ENCODE measurements at places on chromosomes 4 and X.

DNA sequence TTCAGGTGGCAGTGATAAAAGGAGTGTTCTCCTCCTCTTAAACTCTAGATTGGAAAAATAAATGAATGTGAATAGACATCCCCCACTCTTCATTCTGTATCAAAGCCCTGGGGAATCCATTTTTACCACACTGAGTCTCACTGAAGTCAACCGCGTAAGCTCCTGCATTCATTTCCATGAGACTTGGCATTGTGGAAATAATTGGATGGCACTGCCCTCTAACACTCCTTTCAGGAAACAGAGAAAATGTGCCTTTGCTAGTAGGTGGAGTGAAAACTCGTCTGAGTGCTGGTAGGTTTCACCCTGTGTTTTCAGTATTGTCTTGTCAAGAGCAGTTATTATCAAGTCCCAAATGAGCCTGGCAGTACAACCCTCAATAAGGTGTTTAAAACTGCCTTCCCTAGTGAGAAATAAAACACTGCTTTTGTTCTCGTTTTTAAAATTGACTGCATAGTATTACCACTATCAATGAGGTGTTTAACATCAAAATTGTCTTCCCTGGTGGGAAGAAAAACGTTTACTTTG, 9.7 kb upstream of the CDKN2AIP start:
- no peak for DNase-seq

DNA sequence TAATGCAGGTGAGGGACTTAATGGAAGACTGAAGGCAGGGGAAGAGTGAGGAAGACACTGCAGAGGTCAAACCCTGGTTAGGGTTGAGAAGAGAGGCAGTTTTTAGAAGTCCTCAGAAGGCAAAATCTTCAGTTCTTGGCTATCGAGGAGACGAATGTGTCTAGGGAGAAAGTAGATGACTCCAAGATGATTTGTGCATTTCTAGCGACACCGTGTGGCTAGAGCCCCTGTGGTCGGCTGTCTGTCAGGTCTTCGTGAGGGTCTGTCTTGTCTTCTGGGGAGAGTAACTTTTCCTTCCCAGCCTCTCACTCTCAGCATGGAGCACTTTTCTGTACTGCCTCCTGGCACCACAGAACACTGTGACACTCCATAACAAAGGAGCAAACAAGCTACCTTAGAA, 458.1 kb downstream of the STIM2 start:
- DNase-seq: peak; percentile 77

DNA sequence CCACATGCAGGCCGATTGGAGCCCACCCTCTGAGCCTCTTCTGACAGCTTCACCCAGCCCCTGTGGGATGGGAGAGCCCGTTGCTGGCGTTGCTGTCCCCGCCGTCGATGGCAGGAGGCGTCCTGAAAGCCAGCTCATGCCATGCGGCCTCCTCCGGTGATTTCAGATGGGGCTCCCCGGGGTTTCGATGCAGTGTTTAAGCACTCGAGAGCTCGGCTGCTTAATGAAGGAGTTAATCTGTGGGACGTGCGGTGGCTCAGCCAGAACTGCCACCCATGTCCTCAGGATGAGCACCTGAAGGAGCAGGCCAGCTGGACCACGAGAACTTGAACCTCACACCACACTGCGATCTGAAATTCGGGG, 95.6 kb downstream of the SORCS2 start:
- peak; percentile 62 for DNase-seq

GRCh38 chr4:99816545-99817308, at the start of gene DAPP1:
Gene DAPP1, plus strand, starts transcription at chr4:99816827. Its CDS starts 87 bp downstream, at chr4:99816914.
- DNase-seq: no peak

DNA sequence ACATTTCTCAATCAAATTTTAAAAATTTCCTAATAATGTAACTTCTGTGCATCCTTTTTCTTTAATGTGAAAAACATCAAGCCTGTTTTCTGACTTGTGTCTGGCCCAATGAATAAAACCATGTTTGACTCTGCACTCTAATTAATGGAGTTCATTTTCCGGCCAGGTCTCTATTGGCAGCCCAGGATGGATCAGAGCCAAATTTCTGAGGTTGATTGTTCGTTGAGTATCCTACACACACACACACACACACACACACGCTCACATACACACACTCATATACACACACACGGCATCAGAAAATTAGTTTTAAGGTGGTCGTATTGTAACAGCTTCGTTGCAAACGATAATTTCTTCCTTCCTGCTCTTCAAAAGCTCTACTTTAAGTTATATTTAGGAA, 28.9 kb upstream of the TLL1 start:
- no peak for DNase-seq

DNA sequence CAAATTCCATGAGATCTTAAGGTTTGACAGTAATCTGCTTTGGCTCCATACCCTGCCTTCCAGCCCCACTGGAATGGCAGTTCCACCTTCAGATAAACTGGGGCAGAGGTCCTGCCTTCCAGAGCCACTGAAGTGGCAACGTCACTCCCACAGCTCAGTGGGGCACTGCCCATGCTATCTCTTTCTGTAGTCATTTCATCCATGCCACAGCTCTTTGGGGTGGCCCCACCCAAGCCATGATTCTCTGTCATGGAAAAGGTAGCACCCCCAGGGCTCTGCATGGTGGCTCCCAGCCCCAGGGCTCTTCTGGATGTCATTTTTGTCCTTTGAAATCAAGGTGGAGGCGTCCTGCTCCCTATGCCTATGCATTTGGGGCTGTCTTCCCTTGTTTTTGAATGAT, 596.5 kb downstream of the SPOCK3 start:
- DNase-seq: no peak

- DNase-seq: no peak
Measured at GRCh38 chr4:39541987-39542610, 14.9 kb upstream of the UGDH start.

- no peak for DNase-seq
Measured at GRCh38 chrX:108511721-108512120, 72.1 kb downstream of the COL4A5 start.

GRCh38 chr4:839675-840443, 13.9 kb upstream of the CPLX1 start:
- DNase-seq: no peak

DNA sequence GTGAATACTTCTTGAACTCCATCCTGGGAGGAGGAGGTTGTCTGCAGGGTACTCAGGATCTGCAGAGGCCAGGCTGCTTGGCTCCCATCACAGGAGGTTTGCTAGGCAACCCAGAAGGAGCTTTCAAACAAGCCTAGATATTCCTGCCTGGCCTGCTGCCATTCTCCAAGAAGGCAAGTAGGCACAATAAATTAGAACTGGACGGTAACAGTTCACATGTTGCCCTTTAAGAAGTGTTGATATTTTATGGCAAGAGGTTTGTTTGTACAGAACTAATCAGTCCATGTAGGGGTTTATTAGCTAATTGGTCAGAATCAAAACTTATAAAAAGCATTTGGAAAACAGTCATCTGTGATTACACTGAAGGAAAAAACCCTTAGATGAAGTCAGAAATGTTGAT, 39.3 kb downstream of the SYNPO2 start:
- DNase-seq: no peak

GRCh38 chrX:15497865-15498264, 2.7 kb upstream of the BMX start:
- DNase-seq: peak; percentile 66

DNA sequence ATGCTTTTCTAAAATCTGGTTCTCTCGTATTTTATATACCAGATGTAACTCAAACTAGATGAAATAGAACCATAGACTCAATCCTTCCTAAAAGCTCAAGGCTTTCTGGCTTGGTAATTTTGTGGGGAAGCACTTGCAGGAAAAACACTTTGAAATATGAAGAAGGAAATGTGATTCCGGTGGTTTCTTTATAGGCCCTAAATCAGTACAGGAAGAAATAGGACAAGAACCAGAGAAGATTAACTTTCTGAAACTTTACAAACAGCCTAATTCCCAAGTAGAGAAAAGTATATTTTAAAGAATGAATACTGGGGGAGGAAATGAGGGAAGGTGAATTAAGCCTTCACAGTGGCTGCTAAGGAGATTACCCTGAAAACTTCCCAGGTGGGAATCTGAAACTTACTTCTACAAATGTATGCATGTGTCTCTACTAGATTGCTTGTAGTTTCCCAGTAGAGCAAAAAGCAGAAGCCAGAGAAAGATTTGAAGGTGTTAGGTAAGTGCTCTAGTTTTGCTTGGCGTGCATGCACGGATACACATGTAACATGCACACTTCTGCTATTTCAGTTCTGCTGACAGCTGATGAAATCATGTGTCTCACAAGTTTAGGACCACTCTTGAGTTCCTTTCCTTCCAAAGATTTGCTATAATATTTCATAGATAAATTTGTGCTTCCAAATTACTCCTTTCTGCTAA, 92.1 kb downstream of the AFF1 start:
- no peak for DNase-seq

- peak; percentile 21 for DNase-seq
Measured at GRCh38 chrX:70128071-70128470, 5.2 kb upstream of the IGBP1 start.

- no peak for DNase-seq
Measured at GRCh38 chr4:8860096-8860891, 11.3 kb downstream of the HMX1 start.

DNA sequence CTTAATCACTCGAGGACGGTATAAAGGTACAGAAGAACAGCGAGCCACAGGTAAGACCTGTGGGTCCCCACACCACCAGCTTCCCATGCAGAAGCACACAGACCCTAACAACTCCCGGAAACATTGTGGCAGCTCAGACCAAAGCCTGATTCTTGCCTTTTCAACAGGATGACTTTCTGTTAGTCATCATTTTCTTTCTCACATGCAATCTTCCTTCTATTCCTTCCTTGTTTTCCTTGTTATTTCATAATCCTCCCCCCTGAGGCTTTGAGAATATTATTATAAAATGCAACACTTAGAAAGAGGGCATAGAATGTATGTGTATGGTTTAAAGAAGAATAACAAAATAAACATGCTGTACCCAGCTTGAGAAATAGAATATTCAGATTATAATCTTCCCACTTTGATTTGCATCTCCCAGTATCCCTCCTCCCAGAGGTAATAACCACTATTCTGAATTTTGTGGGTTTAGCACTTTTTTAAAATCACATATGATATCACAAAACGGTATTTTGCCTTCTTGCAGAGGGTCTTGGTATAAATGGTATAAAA, 100.9 kb downstream of the FHDC1 start:
- DNase-seq: no peak

DNA sequence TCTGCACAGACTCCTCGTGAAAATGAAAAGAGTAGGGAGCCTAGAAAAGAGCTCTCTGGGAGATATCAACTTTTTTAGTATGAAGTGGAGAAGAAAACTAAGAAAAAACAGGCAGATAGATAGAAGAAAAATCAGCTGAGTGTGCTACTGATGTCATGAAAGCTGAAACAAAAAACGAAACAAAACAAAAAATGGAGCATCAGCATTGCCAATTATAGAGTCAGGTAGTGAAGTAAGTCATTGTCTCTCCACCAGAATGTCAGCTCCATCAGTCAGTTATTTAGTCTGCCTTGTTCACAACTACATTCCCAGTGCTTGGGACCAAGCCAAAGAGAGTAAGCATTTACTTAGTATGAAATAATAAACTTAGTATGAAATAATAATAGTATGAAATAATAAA, 595.1 kb downstream of the STPG2 start:
- no peak for DNase-seq

DNA sequence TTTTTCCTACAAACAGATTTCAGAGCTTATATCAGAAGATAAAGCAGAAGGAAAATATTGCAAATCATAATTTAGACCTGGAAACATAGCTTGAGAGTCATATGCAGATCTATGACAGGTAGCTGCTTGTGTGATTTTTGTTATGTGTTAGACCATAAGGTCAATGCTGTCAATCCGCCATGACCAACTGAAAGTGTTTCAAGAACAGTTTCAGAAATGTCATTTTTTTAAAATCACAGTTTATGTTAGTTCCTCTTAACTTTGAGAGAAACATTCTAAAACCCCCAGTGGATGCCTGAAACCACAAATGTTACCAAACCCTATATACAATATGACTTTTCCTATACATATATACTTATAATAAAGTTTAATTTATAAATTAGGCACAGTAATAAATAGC, 391.3 kb upstream of the FAM241A start:
- no peak for DNase-seq

DNA sequence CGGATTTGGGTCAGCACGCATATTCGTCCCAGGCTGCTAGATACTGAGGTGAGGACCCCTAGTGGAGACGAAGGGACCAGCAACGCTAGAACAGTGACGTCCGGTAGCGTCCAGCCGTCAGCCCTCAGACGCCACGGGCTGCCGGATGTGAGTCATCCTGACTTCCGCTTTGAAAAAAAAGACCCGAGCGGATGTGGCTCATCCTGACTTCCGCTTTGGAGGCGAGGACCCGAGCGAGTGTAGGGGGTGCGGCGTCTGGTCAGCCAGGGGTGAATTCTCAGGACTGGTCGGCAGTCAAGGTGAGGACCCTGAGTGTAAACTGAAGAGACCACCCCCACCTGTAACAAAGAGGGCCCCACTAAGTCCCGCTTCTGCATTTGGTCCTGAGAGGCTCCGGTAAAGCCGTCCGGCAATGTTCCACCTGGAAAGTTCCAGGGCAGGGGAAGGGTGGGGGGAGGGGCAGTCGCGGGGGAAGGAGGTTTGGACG, at the start of gene MAGEB2:
MAGEB2 (plus strand) TSS at position 207 of the 487 bp plus-strand sequence. CDS start 3,018 bp downstream, outside the sequence.
- no peak for DNase-seq

DNA sequence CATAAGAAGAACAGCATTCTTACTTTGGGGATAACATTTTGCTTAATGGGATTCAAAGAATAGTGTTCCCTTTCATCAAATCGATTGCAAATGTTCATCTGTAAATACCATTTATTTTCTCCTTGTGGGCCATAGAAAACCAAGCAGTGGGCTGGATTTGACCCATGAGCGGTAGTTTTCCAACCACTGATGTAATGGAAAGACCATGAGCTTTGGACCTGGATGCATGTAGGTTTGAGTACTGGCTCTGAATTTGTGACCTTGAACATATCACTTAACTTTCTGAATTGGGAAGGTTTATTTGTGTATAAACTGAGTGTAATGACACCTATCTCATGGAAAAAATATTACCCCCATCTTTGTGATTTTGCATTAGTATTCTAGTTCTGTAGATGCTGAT, 54.3 kb downstream of the REPS2 start:
- no peak for DNase-seq

DNA sequence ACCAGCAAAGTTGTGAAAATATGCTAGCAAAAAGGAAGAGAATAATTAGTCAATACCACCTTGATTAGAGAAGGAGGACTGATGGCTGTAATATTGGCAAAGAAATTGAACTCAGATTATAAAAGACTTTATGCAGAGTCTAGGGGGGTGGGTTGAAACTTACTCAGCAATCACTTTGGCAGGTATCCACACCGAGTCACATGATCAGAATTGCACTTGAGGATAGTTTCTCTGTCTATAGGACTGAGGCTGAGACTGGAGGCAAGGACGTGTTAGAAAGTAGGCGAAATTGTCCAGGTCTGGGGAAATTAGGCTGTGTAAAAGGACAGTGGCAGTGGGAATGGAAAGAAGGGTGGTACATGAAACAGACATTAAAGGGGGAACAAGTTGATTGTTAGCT, 284.4 kb downstream of the ARHGAP24 start:
- DNase-seq: no peak

DNA sequence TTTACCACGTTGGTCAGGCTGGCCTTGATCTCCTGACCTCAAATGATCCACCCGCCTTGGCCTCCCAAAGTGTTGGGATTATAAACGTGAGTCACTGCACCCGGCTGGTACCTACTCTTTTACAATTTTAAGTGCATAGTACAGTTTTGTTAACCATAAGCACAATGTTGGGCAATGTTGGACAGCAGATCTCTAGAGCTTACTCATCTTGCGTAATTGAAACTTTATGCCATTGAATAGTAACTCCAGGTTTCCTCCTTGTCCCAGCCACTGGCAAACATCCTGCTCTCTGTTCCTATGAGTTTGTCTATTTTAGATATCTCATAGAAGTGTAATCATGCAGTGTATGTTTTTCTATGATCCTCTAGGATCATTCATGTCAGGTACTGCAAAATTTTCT, 9.3 kb upstream of the CPE start:
- DNase-seq: no peak

- DNase-seq: no peak
Measured at GRCh38 chr4:114874321-114874720, 239.1 kb downstream of the NDST4 start.

Measured in D341Med (cell line).